GM23338 (cell line): ENCODE measurements at places on chromosomes 5 and 9.

DNA sequence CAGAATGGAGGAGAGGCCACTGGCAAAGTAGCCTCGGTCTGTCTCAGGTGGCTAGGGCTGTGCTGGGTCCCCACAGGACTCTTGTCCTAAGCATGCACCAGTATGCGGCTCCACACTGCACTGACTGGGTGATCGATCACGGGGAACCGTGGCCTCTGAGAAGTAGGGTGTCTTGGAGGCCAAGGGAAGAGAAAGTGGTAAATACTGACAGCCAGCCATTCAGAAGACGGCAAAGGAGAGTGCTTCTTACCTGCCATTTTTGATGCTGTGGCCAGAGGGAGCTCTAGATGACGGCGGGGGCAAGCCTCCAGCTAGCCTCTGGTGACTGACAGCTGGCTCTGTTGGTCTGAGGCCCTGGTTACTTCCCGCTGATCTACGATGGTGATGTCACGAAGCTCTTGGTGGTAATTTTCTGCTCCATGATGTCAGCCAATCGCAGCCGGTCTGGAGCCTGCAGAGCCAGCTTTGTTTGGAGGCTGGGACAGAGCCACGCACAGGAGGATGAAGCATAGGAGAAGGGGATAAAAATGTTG is 40.4 kb upstream of the GADD45G start:
- peak; percentile 80 for DNase-seq

DNA sequence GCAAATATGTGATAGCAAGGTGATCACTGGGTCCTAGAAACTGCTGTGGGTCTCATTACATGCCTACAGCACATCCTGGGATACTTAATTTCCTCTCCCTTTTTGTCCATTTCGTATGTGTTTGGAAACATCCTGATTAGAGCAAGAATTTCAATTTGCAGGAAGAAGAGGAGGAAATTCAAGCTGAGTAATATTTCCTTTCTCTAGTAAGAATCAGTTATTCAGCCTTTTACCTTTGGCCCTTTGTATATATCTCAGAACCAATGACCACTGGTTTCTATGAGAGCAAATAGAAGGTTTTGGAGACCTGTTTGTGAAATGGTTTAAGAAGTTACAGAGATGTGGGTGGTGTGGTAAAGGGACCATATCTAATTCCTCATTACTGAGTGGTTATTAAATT is 171.6 kb downstream of the RMI1 start:
- DNase-seq: no peak

DNA sequence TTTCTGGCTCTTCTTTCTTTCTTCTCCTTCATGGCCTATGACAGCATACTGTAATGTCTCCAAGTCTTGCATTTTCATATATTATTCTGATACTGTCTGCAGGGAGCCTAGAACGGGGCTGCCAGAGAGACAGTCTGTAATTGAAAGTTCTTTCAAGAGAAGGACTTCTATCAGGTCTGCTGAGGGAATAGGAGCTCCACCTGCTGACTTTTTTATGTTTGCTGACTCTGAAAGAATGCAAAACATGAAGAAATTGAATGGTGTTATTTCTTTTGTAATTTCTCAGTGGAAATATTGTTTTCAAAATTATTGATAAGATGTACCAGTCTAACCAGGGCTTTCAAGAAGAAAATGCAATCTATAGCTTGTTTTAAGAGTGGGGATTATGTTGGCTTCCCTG is 121.9 kb upstream of the RFX3 start:
- DNase-seq: no peak

- no peak for DNase-seq
Measured at GRCh38 chr5:132704875-132705274, 31.1 kb downstream of the IL4 start.

DNA sequence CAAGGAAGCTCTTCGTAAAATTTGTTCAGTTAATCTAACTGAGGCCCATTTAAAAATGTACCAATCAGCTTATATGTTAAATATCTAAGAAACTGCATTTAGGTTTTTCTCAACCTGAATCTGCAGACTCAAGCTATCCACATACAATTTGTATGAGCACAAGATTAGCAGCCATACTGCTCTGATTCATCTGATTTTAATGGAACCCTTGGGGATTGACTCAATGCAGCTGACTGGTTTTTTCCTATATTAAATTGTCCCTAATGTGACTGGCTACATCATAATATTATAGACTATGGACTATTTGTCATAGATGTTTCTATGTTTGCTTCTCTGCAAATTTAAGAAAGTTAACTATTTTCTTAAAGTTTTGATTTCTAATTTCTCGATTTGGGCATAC is 451.0 kb upstream of the TUSC1 start:
- DNase-seq: no peak

GRCh38 chr9:135046739-135047350 is 40.6 kb upstream of the OLFM1 start:
- no peak for DNase-seq

DNA sequence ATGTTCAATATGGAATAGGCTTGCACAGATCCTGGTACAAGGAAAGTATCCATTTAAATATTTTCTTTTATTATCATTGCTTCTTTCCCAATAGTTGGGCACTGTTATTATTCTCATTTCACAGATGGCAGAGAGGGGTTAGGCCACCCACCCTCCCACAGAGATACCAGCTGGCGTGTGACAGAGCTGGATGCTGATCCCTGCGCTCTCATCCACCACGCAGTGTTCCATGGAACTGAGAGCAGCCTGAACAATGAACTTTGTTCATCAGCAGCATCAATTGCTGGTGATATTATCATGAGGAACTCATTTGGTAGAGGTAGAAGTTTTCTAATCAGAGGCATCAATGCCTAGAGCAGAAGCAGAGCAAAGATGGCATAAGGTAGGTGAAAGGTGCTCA is 227.9 kb downstream of the ESM1 start:
- no peak for DNase-seq

DNA sequence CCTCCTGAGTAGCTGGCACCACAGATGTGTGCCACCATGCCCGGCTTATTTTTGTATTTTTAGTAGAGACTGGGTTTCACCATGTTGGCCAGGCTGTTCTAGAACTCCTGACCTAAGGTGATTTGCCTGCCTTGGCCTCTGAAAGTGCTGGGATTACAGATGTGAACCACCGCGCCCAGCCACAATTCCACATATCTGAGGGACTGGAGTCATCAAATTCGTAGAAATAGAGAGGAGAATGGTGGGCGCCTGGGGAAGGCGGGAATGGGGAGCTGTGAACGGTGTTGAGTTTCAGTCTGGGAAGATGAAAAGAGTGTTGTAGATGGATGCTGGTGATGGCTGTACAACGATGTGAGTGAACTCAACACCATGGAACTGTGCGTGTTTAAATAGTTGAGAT is 1.9 kb upstream of the ABO start:
- DNase-seq: no peak

GRCh38 chr5:116409591-116410296 is 164.9 kb downstream of the SEMA6A start:
- no peak for DNase-seq

GRCh38 chr5:150647275-150648251 is 7.1 kb downstream of the SYNPO start:
- DNase-seq: no peak

- peak; percentile 59 for DNase-seq
Measured at GRCh38 chr5:78515670-78516069, 132.9 kb downstream of the LHFPL2 start.

DNA sequence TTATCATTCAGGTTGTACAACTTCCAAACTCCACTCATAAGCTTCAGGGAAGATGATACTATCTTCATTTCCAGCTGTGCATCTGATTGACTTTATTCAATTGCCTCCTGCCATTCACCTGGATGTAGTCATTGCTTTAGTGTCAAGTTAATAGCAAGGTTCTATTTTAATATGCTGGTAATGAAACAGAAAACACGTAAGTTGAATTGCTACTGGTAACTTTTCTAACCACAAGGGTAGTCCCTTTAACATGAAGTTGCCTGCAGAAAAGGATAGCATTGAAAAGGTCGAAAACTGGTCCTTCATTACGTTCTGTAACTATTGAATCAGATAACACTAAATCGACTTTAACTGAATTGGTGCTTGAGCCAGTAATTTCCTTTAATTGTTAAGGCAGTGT is 459.4 kb upstream of the CDH6 start:
- no peak for DNase-seq

- DNase-seq: no peak
Measured at GRCh38 chr5:59041355-59041754, 458.5 kb downstream of the RAB3C start.

- DNase-seq: peak; percentile 67
Measured at GRCh38 chr5:95284572-95285408, at the start of gene MCTP1. Gene MCTP1 (minus strand): TSS chr5:95285094.

- DNase-seq: peak; percentile 65
Measured at GRCh38 chr9:38622288-38622674, 1.9 kb upstream of the ANKRD18A start.

DNA sequence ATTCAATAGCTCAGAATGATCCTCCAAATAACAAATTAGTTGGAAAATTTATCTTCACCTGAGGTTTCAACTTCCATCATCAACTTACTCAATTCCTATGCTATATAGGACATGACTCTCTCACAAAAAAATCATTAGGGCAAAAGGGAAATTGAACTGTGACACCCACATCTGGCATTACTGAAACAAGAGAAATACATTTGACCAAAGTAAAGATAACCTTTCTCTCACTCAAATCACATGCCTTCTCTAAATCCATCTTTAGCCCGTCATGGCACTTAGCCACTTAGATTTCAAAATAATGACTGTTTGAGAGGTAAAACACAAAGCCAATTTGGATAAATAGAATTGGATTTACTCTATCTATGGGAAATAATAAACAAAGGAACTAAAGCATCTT is 126.4 kb downstream of the ADAMTS6 start:
- no peak for DNase-seq

- no peak for DNase-seq
Measured at GRCh38 chr5:149671544-149671943, 58.6 kb upstream of the PPARGC1B start.

DNA sequence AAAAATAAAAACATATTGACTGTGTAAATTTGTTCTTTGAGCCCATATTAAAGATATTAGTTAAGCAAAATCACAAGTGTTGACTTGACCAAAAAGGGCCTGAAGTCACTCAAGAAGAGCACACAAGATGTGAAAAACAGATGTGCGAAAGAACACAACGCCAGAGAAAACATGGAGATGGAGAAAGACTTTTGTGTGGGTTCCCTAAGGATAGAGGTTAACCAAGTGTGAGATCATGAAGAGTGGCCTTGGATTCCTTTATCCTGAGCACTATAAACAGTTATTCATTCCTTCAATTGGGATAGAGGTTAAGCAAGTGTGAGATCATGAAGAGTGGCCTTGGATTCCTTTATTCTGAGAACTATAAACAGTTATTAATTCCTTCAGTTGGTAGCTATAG is 361.8 kb downstream of the CDH18 start:
- no peak for DNase-seq

- DNase-seq: no peak
Measured at GRCh38 chr5:75510417-75510835, 1.0 kb downstream of the CERT1 start.

DNA sequence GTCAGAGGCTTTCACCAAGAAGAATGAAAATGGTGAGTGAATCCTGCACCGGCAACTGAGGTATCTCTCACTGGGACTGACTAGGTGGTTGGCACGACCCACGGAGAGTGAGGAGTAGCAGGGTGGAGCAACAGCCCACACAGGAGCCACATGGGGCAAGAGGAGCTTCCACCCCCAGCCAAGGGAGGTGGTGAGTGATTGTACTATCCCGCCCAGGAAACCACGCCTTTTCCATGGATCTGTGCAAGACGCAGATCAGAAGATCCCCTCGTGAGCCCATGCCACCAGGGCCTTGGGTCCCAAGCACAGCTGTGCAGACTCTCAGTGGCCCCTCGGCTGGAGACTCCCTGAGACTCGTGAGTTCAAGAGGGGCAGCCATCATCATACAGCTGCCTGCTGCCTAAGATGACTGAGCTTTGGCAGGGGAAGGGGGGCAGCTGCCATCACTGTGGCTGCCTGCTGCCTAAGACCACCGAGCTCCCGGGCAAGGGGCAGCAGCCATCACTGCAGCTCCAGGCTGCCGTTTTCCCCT is 229.5 kb downstream of the AP3B1 start:
- no peak for DNase-seq
